NB4 (cell line): ENCODE measurements at places on chromosomes 2 and 18.
A peak's percentile ranks its signal among the peaks of the same experiment; 100 is the strongest.

DNA sequence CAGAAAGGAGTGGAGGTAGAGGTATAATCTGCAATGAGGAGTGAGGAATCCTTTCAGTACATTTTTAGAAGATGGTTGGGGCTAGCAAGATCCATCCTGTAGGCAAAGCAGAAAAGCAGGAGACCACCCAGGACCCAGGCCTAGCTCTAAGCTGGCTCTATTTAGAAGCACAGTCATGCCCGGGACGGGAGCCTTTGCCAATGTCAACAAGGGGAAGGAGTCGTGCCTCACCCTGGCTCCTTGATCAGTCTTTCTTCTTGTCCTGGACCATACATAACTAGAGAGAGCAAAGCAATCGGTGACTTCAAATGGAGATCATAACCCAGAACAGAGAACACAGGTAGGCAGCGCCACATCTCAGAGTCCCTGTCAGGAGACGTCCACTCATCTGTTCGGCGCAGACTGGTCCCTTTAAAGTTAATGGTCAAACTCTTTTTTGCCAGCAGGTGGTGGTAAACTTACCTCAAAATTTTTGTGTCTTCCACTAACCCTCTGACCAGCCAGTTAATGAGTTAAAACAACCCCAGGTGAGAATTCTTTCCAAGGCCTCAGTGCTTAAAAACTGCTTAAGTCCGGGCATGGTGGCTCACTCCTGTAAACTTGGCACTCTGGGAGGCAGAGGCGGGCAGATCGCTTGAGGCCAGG lies 8.0 kb downstream of the MC5R start:
- no peak for DNase-seq

DNA sequence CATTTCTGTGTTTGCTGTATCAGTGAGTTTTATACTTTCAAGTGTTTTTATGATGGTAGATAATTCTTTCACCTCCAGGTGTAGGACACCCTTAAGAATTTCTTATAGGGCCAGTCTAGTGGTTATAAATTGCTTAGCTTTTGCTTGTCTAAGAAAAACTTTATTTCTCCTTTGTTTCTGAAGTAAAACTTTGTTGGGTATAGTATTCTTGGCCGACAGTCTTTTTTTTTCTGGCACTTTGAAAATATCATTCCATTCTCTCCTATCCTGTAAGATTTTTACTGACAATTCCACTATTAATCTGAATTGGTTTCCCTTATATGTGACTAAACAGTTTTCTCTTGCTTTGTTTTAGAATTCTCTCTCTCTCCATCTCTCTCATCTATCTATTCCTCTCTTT lies 118.7 kb upstream of the LRRTM4 start:
- no peak for DNase-seq

GRCh38 chr2:150710916-150711315 lies 223.4 kb upstream of the RND3 start:
- DNase-seq: no peak

DNA sequence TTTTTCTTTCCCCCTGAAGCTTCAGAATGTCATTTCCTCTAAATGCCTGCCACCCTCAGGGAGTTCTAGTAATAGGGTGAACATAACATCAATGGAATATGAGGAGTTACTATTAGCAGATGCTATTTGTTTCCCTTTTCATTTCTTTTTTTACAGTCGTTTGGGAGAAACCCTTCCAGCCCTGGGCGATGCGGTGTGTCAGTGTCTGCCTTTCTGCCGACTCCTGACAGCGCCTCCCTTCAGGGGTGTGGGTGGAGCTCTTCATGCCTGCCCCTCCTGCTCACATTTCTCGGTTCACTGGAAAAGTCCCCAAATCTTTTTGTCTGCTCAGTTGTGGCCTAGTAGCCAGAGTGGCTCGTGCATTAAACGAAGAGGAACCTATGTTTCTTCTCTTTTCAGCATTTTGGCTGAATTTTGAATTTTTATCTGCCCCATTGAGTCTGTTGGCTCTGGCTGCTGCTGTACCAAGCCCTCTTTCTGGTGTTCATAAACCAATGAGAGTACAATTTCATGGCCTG lies 72.3 kb downstream of the FMNL2 start:
- DNase-seq: no peak

DNA sequence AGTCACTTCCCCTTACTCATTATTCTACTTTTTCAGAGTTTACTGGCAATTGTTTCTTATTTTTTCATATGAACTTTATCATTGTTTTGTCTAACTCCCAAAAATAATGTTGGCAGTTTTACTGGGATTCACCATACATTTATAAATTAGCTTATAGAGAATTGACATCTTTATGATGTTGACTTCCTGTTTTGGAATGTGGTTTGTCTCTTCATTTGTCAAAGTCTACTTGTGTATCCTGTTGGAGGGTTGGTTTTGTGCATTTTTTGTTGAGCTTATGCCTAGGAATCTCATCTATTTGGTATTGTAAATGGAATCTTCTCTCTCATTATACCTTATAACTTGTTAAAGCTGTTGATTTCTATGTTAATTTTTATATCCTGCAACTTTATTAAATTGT lies 16.4 kb downstream of the EPC2 start:
- no peak for DNase-seq

DNA sequence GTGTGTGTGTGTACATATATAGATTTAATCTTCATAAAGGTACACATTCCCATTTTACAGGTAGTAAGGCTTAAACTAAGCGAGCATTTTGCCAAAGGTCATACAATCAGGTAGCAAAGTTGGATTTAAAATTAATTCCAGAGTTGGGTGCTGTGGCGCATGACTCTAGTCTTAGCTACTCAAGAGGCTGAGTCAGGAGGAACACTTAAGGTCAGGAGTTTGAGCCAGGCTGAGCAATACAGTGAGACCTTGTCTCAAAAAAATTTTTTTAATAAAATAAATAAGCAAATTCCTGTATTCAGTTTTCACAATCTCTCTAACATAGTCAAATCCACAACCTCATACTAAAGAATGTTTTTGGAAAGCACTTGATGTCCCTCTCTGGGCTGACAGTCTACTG lies 111.5 kb upstream of the LDLRAD4 start:
- no peak for DNase-seq

GRCh38 chr2:26924731-26925099 lies 45.7 kb upstream of the MAPRE3 start:
- no peak for DNase-seq

- DNase-seq: no peak
These were observed 130.0 kb downstream of the PRKCE start for GRCh38 chr2:45781464-45781811.

DNA sequence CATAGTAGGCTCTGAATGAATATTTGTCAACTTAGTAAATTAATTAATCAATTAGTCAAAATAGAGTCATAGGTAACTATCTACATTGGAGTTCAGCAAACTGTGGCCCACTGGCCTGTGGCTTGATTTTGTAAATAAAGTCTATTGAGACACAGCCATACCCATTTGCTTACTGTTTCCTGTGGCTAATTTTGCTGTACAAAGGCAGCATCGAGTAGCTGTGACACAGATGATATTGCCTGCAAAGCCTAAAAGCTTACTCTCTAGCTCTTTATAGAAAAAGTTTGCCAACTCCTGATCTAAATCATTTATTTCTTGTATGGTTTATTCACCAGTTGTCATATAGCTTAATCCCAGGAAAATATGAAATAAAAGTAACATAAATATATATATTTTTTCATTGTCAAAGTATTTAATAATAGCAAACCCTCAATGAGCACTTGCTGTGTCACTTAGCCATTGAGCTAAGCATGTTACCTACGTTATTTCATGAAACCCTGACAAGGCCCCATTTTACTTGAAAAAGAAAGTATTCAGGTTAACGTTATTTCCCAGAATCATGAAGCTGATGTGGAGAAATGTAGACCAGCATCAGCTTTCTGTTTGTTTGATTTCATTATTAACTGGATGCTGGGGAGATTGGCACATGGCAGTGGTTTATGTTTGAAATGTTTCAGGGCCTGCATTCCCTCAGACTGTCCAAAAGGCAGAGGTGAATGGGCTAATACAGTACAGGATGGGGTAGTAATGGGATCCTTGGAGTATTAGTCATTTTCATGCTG lies 69.6 kb downstream of the ICOS start:
- DNase-seq: no peak

GRCh38 chr2:74957886-74958273 lies 563 bp upstream of the POLE4 start:
- DNase-seq: peak; percentile 74

DNA sequence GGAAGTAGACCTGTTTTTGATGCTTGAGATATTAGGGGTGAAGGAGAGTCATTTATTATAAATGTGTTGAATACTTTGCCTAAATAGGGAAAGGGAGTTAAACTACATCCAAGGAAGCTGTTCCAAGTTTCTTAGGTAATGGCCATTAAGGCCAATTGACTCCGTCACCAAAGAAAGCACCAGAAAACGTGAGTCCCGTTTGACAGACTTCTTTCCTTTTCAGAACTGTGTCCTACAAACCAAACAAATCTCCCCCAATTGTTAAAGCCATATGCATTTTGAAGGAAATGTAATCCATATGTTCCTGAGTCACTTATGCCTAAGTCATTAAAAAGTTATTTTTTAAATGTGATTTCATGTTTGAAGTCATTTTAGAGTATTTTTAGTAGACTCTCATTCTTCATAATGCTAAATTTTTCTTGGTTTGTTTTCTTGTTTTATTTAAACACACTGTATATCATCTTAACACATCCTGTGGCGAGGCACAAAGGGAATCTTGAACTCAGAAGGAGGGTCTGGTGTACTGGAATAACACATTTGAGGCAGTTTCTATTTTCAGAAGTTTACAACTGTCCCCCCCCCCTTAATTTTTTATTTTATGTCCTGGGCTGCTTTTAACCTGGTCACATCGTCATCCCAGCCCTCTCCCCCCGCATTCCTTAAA lies 133.7 kb downstream of the RHBDD1 start:
- DNase-seq: no peak

GRCh38 chr18:44724105-44724778 lies 43.6 kb downstream of the SETBP1 start:
- DNase-seq: no peak

GRCh38 chr2:219309278-219309677 lies at the start of gene PTPRN:
PTPRN (minus strand) TSS chr2:219309401; CDS start chr2:219309332, 69 bp downstream.
- DNase-seq: peak; percentile 41

DNA sequence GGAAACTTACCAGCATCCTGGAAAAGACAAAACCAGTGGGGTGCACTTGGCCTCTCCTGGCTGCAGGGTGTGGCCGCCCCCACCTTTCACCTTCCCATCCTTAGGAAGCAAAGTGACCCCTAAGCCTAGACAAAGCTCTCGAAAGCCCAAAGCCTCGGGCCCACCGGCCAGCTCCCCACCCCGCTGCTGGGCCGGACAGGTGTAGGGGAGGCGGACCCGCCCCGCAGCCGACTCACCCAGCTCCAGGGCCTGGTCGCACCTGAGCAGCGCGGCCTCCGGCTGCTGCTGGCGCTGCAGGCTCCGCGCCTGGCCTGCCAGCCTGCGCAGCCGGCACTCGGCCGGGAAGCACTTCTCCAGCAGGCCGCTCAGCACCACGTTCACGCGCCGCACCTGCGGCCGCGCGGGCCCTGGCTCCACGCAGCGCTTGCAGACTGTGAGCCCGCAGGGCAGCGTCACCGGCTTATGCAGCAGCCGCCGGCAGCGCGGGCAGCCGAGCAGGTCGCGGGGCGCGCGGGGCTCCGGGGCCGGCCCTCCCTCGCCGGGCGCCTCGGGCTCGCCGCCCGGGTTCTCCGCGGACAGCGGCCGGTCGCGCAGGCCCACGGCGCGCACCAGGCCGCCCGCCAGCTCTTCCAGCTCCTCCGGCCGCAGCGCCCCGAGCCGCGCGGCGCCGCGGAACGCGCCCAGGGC lies 979 bp downstream of the LONRF2 start:
- no peak for DNase-seq

DNA sequence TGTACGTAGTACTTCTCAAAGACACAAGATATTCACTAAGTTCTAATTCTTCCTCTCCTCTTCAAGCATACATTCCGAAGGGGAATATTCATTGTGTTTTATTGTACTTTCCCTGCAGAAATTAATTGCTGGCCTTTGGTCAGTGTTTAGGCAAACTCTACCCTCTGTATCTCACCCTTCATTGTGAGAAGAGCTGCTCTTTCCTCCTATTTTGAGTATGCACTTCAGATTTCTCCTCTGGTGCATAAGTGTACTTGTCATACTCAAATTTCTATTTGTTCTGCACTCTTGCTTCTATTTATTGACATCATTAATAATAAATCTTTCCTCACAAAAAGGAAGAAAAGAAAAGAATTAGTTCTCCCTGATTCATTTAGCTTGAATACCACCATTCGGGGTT lies 485.4 kb upstream of the SLC8A1 start:
- no peak for DNase-seq

DNA sequence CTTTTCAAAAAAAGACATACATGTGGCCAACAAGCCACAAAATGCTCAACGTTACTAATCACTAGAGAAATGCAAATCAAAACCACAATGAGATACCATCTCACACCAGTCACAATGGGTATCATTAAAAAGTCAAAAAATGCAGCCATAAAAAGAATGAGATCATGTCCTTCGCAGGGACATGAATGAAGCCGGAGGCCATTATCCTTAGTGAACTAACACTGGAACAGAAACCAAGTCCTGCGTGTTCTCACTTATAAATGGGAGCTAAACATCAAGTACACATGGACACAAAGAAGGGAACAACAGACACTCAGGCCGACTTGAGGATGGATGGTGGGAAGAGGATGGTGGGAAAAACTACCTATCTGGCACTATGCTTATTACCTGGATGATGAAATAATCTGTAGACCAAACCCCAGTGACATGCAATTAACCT lies 17.8 kb upstream of the ATL2 start:
- no peak for DNase-seq

DNA sequence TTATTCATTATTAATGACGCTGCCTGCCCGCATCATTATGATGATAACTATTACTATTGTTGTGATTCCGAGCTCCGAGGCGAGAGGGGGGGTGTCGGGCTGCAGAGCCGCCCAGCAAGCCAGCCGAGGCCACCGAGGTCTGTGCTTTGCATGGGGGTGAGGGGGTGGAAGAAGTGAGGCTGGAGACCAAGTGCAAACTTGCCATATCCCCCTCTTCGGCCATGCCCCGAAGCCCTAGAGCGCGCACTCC lies 3.6 kb downstream of the BCL11A start:
- DNase-seq: no peak

DNA sequence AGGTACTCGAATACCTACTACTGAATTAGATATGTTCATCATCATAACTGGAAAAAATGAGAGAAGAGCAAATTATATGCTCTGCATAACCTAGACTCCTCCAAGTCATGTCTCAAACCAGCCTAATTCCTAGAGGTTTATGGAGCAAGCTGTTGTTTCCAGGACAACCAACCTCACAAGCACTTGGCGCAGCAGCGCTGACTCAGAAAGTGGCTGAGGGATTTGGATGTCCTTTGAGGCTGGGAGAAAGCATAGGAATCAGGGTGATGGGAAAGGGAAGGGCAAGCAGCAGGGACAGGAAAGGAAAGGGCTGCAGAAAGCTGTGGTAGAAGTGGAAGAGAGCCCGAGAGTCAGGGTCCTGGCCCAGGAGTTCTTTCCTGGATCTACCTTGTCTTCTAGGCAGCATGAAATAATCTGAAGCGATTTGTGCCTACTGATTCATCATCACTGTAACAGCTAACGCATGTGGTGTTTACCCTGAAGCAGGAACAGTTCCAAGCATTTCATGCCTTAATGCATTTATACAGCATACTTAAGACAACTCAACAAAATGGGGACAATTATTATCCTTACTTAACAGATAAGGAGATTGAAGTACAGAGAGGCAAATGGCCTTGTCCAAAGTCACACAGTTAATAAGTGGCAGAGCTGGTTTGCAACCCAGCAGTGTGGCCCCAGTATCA lies 3.7 kb downstream of the PLEK start:
- DNase-seq: peak; percentile 52
